Omental fat pad (tissue), 4 donors: ENCODE measurements at places on chromosomes 4 and X.

DNA sequence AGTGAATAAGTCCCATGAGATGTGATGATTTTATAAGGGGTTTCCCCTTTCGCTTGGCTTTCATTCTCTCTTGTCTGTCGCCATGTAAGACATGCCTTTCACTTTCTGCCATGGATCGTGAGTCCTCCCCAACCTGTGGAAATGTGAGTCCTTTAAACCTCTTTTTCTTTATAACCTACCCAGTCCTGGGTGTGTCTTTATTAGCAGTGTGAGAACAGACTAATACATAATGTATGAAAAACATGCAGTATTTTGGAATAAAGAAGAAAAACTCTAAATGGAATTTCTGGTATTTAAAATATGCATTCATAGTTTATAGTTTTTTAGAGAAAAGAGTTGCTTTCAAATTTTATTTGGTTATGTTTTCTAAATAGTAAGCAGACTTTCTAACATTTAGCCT lies 360.7 kb downstream of the PCDH7 start:
- no peak for DNase-seq

DNA sequence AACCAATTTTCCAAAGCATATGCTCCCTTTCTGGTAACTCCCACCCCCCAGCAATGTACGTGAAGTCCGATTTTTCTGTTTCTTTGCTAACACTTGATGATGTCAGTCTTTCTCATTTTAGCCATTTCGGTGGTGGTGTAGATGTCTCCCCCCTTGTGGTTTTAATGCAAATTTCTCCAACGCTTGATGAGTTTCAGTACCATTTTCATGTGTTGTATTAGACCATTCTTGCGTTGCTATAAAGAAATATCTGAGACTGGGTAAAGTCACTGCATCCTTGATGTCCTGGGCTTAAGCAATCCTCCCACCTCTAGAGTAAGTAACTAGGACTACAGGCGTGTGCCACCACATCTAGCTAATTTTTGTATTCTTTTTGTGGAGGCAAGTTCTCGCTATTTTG lies 148.4 kb upstream of the VCX3A start:
- no peak for DNase-seq

GRCh38 chrX:9033179-9033578 lies 748 bp downstream of the FAM9B start:
- no peak for DNase-seq

GRCh38 chrX:43655151-43656004 lies 721 bp upstream of the MAOA start:
- peak; percentile 25 for DNase-seq
